ENCODE measurements at places on chromosomes 3 and 15. TPM values are rescaled to one million over a fixed set of nuclear protein-coding genes. Genes with fewer than 3 reads are reported as not detected.

The CORO2B gene
- polyA plus RNA-seq: 3.2 TPM

The NEK10 gene
- polyA plus RNA-seq: 1.3 TPM

The DGKG gene
- 10.4 TPM for polyA plus RNA-seq

The BNC1 gene
- 0.04 TPM for polyA plus RNA-seq

The KNL1 gene
- polyA plus RNA-seq: 0.18 TPM

The PP2D1 gene
- polyA plus RNA-seq: not detected

The PLA2G4B gene
- 1.1 TPM for polyA plus RNA-seq

The DLL4 gene
- 6.0 TPM for polyA plus RNA-seq

All from psoas muscle (tissue), 8 donors.